ENCODE measurements at places on chromosomes 4 and X.

- DNase-seq, result no peak
These were observed 102.5 kb downstream of the DCHS2 start for GRCh38 chr4:154389148-154389547.

DNA sequence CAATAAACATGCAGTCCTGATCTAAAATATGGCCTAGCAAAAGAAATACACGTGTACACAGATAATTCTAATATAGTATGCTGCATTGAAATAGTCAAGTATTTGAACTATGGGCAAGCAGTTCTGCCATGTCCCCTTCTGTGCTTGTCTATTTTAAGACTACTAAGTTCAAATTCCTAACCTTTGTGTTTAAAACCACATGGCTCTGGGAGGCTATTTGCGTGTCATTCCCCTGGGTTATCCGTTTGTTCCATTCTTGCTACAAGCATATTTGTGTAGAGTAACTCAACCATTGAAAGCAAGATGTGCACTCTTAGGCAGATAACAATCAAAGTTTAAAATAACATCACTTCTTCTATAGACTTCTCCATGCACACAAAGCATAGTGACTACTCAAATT is 25.4 kb upstream of the TBC1D1 start:
- DNase-seq, result no peak

GRCh38 chr4:171025343-171025742 is 787.9 kb upstream of the GALNTL6 start:
- no peak for DNase-seq

- DNase-seq, result no peak
These were observed 63.5 kb upstream of the WDR1 start for GRCh38 chr4:10179957-10180602.

DNA sequence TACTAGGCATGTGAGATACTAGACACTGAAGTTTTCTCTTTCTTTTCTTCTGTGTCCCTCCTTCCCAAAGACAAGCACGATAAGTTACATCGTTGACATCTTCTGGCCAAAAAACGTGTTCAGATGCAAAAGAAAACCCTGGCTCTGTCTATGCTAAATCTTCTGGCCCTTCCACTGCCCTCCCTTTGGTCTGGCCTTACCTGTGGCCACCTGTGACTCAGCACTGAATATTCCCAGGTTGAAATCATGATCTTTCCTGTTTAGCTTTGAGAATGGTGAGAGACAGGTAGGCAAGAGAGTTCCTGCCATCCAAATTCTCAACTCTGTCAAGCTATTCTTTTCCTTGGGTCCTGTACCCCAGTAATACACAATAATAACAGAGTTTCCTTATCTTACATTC is 12.3 kb downstream of the CLCN5 start:
- no peak for DNase-seq

DNA sequence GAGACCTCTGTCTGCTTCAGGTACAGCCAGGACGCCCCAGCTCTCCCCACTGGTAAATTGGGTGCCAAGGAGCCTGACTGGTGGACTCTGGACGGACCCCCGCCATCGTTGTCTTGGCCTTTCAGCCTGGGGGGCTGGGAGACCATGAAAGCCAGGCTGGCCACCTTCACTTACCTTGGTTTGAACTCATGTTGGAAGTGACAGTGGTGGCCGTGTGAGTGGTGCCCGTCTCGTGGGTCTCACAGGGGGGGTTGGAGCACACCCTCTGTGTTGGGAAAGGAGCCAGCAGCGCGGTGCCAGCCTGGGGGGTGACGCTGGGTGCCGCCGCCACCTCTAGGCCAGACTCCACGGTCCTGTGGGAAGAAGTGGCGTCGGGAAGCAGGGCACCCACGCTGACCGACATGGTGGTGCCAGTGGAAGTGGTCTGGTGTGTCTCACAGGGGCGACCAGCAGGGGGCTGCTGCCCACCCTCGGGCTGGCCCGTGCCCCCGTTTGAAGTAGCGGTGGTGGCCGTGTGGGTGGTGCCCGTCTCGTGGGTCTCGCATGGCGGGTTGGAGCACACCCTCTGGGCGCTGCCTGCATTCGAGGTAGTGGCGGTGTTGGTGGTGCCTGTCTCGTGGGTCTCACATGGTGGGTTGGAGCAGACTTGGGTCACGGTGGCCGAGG is 9.6 kb upstream of the RENBP start:
- DNase-seq, result no peak

- DNase-seq, result no peak
These were observed 620 bp downstream of the ANAPC10 start for GRCh38 chr4:145097331-145097820.

DNA sequence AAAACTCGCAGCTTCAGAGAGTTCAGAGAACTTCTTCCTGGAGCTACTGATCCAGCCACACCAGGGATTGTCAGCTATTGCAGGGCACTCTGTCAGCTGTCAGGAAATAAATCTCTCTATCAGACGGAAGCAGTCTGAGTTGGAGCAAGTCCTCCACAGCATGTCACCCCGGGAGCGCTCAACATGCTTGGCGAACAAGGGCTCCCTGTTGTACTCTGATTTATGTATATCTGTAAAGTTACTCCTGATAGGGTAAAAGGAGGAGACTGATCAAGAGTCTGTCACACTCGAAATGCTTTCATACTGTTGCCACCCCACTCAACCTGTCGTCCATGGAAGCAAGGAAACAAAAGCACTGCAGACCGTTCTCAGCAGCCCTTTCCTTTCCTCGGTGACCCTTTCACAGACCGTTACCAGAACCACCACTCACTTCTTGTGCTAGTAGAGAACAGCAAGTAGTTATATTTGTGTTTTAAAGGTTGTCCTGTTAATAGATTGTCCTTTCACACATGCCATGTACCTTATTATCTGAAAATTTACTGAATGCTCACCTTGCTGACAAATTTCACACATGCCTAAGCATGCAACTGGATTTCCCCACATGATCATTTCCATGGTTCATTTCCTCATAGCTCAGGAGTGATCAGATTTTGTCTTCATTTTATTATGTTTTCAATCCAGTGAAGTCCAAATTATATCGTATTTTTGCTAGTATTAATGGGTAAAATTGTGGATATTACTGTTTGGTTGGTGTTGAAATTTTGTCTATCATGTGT is 2108.9 kb upstream of the TENM3 start:
- no peak for DNase-seq

DNA sequence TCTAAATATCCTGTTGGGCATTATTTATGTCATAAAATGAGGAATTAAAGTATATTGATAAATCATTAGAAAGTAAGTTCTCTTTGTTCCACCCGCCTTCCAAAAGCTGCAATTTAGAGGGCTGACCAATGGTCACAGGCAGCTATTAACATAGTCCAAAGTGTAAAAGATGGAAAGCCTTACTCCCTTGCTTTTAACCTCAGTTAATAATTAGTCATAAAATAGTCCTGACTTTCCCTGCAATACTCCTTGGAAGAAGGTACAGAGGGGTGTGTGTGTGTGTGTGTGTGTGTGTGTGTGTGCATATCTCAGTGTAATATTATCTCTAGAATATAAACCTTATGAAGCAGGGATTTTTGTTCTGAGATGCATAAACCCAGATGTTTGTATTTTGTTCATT is 275.4 kb downstream of the FAT4 start:
- DNase-seq, result no peak

DNA sequence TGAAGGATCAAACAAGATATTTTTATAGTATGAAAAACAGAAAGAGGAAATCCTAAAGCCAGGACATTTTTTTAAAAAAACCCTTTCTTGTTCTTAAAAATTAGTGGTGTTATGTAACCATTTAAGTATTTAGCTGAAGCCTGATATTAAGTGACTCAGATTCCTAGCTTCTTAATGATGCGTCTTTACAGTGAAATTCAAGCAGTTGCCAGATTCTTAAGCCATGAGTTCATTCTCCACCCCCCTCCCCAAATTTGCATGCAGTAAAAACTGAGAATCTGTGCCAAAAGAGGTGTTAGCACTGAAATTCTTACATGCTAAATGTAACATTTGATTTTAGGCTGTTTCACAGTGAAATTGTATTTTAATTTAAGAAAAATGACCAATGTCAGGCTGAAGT is 180.8 kb downstream of the RAPGEF2 start:
- no peak for DNase-seq

- DNase-seq, result no peak
These were observed 422.1 kb downstream of the BCOR start for GRCh38 chrX:39675619-39676018.

GRCh38 chr4:173571620-173572019 is 41.6 kb upstream of the HAND2 start:
- DNase-seq, result no peak

DNA sequence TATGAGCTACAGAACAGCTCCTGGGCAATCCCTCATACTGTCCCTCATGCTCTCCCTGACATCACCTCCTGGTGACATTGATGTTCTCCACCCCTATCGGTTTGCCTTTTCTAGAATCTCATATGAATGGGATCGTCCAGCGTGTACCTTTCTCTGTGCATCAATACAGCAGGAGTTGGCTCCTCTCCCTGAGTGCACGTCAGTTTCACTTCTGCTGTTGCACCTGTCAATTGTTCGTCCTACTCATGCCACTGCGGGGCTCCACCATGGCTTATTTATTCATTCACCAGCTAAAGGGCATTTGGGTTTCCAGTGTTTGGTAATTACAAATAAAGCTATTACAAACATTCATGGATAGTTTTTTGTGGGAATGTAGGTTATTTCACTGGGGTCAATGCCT is 269.1 kb upstream of the ZFP42 start:
- no peak for DNase-seq

GRCh38 chr4:2848449-2848848 is 4.8 kb downstream of the ADD1 start:
- DNase-seq, result no peak

DNA sequence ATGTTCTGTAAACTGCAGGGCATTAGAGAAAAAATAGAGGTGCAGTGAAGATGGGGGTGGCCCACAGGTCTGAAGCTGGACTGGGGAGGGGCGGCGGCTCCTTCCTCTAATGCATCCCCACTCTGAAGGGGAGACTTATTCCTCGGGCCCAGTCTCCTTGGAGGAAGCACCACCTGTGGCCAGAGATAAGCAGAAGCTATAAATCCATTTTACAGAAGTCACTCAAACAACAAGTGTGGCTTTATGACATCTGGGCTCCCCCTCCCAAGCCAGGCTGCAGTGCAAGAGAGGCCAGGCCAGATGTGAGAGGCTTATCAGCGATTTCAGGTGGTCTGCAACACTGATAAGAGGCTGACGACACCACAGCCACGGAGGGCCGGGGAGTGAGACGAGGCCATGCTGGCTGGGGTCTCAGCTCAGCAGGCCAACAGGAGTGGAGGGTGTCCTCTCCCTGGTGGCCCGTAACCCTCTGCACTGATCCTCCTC is 15.8 kb downstream of the CYTL1 start:
- DNase-seq, result no peak

DNA sequence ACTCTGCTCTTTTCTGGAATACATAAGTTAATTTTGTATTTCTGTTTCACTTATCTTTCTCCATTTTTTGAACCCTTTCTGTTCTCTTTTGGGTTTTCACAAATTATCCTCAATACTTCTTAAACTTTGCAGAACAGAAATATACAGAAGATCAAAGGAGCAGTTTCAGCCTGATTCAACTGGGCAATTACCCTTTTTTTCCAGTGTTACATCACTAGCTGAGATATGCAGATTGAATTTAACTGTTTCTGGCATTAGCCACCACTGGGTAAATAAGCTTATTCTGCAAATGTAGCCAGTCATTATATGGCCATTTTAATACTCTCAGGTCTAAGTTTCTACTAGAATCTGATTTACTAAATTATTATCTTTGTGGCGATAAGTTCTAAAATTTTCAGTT is 66.9 kb upstream of the GRID2 start:
- no peak for DNase-seq

DNA sequence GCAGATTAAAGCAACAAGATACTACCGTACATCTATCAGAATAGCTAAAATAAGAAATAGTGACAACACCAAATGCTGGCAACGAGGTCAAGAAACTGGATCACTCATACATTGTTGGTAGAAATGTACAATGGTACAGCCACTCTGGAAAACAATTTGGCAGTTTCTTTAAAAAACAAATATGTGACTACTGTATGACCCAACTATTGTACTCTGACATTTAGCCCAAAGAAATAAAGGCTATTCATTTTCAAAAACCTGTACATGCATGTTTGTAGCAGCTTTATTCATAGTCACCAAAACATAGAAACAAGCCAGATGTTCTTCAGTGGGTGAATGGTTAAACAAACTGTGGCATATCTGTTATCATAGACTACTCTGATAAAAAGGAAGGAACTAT is 8.2 kb downstream of the CLCN3 start:
- no peak for DNase-seq

DNA sequence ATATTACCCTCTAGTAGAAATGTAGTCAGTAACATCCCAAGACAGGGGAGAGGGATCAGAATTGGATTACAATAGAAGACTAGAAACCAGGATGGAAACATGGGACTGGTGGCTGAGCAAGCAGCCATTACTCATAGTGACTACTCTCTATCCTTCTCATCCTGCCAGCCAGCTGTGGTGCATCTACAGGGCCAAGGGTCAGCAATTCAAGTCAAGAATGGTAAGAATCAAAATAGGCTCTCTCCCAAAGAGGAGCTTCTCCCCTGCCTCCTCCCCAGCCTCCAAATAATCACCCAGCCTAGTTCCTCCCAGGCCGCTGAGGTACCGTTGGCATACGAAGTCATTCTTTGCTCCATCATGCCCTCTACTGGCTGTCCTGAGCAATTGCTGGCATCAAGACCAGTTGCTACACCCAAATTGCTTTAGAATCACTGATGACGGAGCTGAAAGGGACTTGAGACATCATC is 19.4 kb downstream of the AWAT2 start:
- no peak for DNase-seq

DNA sequence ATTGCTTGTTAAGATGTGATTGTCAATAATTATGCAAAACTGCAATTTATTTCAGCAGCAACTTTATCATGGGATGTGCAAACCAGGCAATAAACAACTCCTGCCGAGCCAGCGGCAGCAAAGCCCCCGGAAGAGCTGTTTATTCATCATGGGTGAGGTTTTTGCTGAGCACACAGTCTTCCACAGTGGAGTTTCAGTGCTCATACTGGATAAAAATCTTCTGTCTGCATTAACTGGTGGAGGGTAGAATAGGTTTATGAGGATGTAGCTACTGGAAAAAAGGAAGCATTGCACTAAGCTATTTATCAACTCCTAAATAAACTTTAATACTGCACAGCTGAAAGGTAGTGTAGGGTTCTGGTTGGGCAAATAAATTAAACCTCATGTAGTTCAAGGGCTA is 557.4 kb upstream of the FTHL17 start:
- no peak for DNase-seq

Data from chondrocyte (in vitro differentiated cells).